ENCODE measurements at places on chromosomes 6 and 20. TPM values are rescaled to one million over a fixed set of nuclear protein-coding genes. Genes with fewer than 3 reads are reported as not detected.

- H3K4me1 ChIP-seq: no peaks in the 10 kb centered on the region
- no peak overlapping the region for H3K27ac ChIP-seq
- no peaks in the 10 kb centered on the region for H3K27me3 ChIP-seq
These were observed 23.8 kb upstream of the FBXO9 start for GRCh38 chr6:53041356-53041755.

GFOD1 gene
- 9.2 TPM for total RNA-seq

DNA sequence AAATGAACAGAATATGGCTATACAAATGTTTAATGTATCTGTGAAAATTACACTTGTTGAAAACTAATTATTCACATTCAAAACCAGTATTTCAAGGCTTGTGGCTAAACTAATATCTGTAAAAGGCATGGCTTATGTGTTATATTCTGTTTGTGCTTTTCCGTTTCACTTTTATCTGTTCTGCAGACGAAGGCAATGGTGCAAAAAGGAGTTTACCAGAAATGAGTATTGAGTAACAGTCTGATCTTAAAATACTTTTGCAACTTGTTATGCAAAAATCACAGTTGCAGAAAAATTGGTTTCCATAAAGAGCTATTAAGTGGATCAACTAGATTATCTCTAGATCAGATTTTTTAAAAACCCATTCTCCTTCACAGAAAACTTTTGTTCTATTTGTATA lies 9.4 kb upstream of the STX11 start:
- no peak overlapping the region for H3K27ac ChIP-seq
- H3K4me1 ChIP-seq: no peaks in the 10 kb centered on the region
- no peaks in the 10 kb centered on the region for H3K36me3 ChIP-seq

TNFRSF21 gene
- total RNA-seq: 1.0 TPM

PIGT gene
- 55.0 TPM for total RNA-seq

DNA sequence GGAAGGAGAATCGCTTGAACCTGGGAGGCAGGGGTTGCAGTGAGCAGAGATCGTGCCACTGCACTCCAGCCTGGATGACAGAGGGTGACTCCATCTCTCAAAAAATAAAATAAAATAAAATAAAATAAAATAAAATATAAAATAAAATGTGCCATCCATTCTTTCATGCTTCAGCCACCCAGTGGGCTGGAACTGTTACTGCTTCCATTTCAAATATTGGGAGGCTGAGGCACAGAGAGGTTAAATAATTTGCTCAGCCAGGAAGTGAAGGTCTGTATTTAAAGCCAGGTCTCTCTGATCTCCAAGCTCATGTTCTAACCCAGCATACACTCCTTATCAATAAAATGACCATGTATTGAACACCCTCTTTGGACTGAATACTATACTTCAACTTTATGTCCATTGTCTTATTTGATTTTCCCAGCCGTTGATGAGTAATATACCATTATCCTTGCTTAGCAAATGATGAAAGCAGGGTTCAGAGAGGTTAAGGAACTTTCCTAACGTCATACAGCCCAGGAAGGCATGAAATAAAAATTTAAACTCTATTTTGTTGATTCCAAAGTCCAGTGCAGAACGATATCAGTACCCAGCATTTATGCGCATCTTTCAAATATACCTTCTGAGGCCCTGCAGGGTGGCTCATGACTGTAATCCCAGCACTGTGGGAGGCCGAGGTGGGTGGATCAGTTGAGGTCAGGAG lies 25.8 kb upstream of the SLC9A8 start:
- H3K27me3 ChIP-seq: no peaks in the 10 kb centered on the region
- no peak overlapping the region for H3K4me3 ChIP-seq
- no peak for DNase-seq
- no peak overlapping the region for H3K27ac ChIP-seq

GRCh38 chr20:15570156-15570555 lies 1003.1 kb downstream of the KIF16B start:
- no peak for DNase-seq
- no peaks in the 10 kb centered on the region for H3K4me1 ChIP-seq
- no peaks in the 10 kb centered on the region for H3K36me3 ChIP-seq

DNA sequence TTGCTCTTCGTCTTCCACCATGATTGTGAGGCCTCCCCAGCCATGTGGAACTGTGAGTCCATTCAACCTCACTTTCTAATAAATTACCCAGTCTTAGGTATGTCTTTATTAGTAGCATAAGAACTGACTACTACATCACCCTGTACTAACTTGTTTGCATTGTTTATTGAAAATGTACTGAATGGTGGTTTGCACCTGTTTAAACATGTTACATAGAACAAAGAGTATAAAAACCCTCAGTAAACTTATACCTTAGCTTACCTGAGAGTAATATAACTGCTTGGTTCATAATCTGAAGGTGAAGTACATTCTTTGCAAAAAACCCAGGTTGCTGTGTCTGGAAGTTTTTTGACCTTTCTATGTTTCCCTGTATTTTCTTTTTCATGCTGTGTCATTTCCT lies 777.8 kb downstream of the TBC1D32 start:
- H3K27ac ChIP-seq: no peak overlapping the region
- H3K4me3 ChIP-seq: no peak overlapping the region
- H3K27me3 ChIP-seq: no peaks in the 10 kb centered on the region
- no peaks in the 10 kb centered on the region for H3K36me3 ChIP-seq
- no peaks in the 10 kb centered on the region for H3K4me1 ChIP-seq

MDFI gene
- total RNA-seq: 31.5 TPM

GRCh38 chr6:115133790-115134189 lies 791.0 kb upstream of the HS3ST5 start:
- H3K4me1 ChIP-seq: no peaks in the 10 kb centered on the region
- H3K36me3 ChIP-seq: no peaks in the 10 kb centered on the region

DNA sequence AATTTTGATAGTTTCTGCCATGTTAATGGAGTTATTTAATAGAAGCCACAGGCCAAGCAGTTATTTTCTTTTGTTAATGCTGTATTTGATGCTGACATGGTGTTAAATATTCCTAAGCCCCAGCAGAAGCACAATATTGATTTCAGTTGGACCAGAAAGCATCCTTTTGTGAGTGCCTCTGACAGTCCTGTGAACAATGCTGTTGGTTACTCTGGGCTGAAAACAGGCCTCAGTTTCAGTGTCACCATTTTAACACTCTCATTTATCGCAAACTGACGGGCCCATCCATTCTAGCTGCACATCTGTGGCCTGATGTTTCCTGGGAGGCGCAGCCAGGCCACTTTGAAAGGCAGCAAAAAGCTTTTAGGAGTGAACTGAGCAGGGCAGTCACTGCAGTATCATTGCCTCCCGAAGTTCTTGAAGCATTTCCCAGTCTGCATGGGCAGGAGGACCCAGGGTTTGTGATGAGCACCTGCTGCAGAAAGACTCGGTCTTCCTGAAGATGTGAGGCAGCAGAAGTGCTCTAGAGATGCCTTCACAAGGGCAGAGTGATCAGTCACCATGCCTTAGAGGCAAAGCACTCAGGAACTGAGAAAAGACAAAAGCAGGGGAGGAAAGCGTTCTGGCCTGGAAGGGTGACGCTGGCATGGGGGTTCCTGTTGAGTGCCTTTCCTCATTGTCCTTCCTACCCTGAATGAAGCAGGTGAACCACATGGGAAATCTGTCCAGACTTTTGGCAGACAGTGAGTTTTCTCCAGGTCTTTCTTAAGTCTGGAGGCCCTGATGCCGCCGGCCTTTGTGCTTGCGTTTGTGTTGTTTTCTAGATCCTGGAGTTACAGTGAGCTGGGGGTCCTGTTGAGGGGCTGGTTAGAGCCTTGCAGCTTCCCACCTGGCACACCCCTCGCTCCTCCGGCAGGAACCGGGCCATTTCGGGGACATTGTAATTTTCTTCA lies 74.0 kb downstream of the ZDHHC14 start:
- no peak for DNase-seq
- no peak overlapping the region for H3K4me3 ChIP-seq
- H3K4me1 ChIP-seq: no peaks in the 10 kb centered on the region
- no peak overlapping the region for H3K27ac ChIP-seq

- H3K27ac ChIP-seq: no peak overlapping the region
- no peak for DNase-seq
- H3K36me3 ChIP-seq: no peaks in the 10 kb centered on the region
- no peaks in the 10 kb centered on the region for H3K4me1 ChIP-seq
- H3K27me3 ChIP-seq: no peaks in the 10 kb centered on the region
- H3K4me3 ChIP-seq: no peak overlapping the region
These were observed 956.6 kb downstream of the KIF16B start for GRCh38 chr20:15616626-15617025.

GRCh38 chr6:127641905-127642304 lies 64.9 kb downstream of the C6orf58 start:
- H3K27me3 ChIP-seq: no peaks in the 10 kb centered on the region
- no peak for DNase-seq
- H3K27ac ChIP-seq: no peak overlapping the region
- no peaks in the 10 kb centered on the region for H3K4me1 ChIP-seq

DNA sequence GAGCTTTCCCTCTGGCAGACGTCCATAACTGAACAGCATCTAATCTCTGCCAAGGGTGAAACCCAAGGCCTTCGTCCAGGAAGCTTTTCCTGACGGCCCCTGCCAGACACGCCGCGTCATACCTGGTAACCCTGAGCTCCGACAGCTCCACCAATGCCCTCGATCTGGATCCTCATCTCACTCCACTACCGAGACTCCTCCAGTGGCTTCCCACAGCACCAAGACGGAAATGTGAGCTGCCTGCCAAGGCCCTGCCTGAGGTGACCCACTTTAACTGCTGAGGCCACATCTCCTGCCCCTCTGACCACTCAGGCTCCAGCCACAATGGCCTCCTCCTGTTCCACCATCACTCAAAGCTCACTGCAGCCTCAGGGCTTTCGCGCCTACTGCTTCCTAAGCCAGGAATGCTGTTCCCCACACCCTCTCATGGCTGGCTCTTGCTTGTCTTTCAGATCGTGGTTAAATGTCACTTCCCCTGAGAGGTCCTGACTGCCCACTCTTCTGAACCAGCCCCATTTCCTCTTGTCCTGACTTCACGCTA lies 143.2 kb downstream of the PREX1 start:
- no peaks in the 10 kb centered on the region for H3K27me3 ChIP-seq
- no peak for DNase-seq
- H3K4me3 ChIP-seq: no peak overlapping the region
- no peak overlapping the region for H3K27ac ChIP-seq
- no peaks in the 10 kb centered on the region for H3K4me1 ChIP-seq
- H3K36me3 ChIP-seq: no peaks in the 10 kb centered on the region

RAB23 gene
- 58.4 TPM for total RNA-seq

GRCh38 chr6:110285306-110286060 lies 72.7 kb downstream of the METTL24 start:
- H3K4me1 ChIP-seq: no peaks in the 10 kb centered on the region
- H3K27me3 ChIP-seq: no peaks in the 10 kb centered on the region
- H3K4me3 ChIP-seq: no peak overlapping the region
- H3K27ac ChIP-seq: no peak overlapping the region

- peaks cover 3% of the 10 kb centered on the region for H3K4me1 ChIP-seq
- H3K27ac ChIP-seq: peak overlapping the region; percentile 94
- peak overlapping the region; percentile 33 for H3K4me3 ChIP-seq
- H3K27me3 ChIP-seq: no peaks in the 10 kb centered on the region
- no peaks in the 10 kb centered on the region for H3K36me3 ChIP-seq
These were observed 129.9 kb downstream of the HFE start for GRCh38 chr6:26216886-26217713.

GRCh38 chr20:49969234-49969633 lies 13.5 kb upstream of the SNAI1 start:
- H3K4me1 ChIP-seq: no peaks in the 10 kb centered on the region
- H3K4me3 ChIP-seq: no peak overlapping the region
- H3K27ac ChIP-seq: no peak overlapping the region
- no peak for DNase-seq

DNA sequence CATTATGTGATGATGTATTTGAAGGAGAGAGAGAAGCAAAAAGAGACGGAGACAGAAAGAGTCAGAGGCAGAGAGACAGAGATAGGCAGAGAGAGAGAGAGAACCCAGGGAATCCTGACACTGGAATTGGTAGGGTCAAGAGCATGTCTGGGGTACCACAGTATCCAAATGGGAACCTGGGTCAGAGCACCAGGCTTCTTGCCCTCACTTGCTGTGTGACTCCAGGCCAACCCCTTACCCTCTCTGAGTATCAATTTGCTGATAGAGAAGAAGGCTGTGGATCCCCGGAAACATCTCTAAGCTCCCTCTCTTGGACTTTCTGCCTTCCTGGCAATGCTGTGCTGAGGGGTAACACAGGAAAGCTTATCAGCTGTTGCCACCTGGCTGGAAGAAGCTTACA lies 385.3 kb upstream of the SULF2 start:
- no peaks in the 10 kb centered on the region for H3K4me1 ChIP-seq
- H3K27ac ChIP-seq: no peak overlapping the region
- no peaks in the 10 kb centered on the region for H3K36me3 ChIP-seq
- H3K27me3 ChIP-seq: no peaks in the 10 kb centered on the region

DNA sequence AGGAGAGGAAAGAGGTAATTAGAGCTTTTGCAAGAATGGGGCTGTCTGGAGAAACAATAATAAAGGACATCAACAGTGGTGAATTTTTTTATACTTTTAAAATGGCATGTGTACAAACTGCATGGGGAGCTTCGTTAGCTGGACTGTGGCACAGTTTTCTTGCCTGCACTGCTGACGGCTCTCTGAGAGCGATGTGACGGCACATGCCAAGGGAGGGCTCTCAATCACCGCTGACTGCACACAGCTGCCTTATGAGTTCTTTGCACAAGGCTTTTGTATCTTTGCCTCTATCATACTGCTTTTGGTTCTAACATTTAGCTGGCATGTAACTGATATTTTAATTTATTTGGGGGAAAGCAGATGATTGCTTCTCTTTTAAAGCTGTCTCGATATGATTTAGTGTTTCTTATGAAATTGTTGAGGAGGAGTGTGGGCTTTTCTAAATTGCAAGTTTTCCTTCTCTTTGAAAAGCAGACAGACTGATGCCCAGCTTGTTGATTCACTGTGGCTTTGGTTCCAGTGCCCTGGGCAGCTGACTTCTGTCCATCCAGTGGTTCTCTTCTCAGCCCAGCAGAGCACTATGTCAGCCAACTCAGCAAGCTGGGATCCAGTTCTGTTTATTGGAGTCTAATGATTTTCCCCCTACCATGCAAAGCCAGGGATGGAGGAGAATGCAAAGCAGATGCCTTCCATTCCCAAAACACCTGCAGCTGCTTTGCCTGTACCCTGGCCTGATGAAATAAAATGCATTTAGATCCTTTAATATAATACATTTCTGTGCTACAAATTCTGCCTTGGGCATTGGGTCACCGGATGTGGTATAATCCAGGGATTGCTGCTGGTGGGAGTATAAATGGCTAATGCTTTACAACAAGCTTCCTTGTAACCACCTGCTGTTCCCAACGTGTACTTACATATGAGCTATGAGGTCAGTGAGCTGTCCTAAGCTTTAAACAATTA lies 323.9 kb downstream of the ZFAND3 start:
- no peaks in the 10 kb centered on the region for H3K36me3 ChIP-seq
- no peaks in the 10 kb centered on the region for H3K27me3 ChIP-seq

GRCh38 chr6:18429655-18430297 lies 42.6 kb downstream of the RNF144B start:
- no peak for DNase-seq
- no peaks in the 10 kb centered on the region for H3K36me3 ChIP-seq
- H3K4me1 ChIP-seq: no peaks in the 10 kb centered on the region
- no peaks in the 10 kb centered on the region for H3K27me3 ChIP-seq
- H3K4me3 ChIP-seq: no peak overlapping the region

DNA sequence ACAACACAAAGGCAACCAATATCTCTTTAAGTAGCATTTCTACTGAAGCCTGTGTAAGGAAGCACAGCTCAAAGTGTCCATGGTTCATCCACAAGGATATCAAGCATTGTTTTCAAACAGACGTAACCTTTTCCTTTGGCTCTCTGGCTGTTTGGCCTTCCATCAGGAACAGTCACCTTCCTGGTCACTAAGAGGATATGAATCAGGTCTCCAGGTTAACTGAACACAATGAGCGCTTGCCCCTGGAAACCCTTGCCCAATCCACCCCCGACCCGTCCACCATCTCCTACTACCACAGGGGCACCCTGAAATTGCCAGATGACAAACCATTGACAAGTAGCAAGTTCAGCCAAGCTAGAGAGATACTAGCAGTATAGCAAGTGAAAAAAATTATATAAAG lies 114.4 kb upstream of the COL21A1 start:
- no peaks in the 10 kb centered on the region for H3K36me3 ChIP-seq
- peaks cover 7% of the 10 kb centered on the region for H3K4me1 ChIP-seq
- DNase-seq: no peak
- no peaks in the 10 kb centered on the region for H3K27me3 ChIP-seq
- H3K4me3 ChIP-seq: no peak overlapping the region

All from uterus (tissue), 4 donors.